NCI-H526 treated with DMSO at 0.1 percent for 48 hours (cell line): ENCODE measurements at places on chromosomes 7 and 10.

- no peak for DNase-seq
These were observed 647 bp downstream of the PLAU start for GRCh38 chr10:73911553-73912004.

DNA sequence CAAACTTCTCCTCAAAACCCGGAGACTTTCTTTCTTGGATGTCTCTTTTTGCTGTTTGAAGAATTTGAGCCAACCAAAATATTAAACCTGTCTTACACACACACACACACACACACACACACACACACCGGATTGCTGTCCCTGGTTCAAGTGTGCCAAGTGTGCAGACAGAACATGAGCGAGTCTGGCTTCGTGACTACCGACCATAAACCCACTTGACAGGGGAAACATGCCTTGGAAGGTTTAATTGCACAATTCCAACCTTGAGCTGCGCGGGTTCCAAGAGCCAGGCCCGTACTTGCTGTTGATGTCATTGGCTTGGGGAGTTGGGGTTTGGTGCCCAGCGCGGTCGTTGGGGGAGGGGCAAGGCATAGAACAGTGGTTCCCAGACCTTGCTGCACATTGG lies 1.7 kb downstream of the EGFR start:
- no peak for DNase-seq

- no peak for DNase-seq
These were observed 272.7 kb downstream of the TWIST1 start for GRCh38 chr7:18844735-18845134.

GRCh38 chr10:27816320-27816719 lies 70.7 kb upstream of the MKX start:
- no peak for DNase-seq

DNA sequence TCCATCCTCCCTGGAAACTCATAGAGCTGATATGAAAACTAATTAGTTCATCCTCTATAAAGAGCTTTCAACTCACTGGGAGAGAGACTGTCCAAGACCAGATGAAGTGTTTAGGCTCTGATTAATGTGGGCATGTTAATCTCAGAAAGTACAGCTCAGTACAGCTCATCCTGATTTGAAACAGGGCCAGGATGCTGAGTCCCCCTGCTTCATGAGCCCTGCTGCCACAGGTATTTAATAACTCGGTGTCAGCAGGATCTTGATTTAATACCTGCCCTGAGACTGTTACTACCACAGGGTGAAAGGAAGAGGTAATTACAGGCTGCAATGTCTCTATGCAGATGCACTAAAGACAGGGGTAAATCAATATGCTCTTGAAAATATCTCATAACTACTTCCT lies 10.8 kb downstream of the LMOD2 start:
- no peak for DNase-seq

DNA sequence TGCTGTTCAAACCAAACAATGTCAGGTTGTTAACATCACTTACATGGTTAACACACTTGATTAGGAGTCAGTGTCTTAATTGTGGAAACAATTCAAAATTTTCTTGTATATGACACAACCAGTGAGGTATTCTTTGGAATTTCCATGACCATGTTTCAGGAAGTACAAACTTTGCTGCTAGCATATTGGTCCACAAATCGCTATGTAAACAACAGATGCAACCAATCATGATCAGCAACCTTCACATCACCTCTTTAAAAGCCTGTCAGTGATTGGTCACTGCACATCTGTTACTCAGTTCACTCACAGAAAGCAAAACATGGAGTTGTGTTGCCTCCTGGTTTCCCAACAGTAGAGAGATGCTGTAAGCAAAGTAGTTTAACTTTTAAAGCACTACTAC lies 108.9 kb upstream of the FAM3C start:
- DNase-seq = no peak
